ENCODE measurements at places on chromosomes 3 and 15.

GRCh38 chr3:141561426-141562034, 74.7 kb downstream of the RASA2 start:
- DNase-seq = peak; percentile 13

DNA sequence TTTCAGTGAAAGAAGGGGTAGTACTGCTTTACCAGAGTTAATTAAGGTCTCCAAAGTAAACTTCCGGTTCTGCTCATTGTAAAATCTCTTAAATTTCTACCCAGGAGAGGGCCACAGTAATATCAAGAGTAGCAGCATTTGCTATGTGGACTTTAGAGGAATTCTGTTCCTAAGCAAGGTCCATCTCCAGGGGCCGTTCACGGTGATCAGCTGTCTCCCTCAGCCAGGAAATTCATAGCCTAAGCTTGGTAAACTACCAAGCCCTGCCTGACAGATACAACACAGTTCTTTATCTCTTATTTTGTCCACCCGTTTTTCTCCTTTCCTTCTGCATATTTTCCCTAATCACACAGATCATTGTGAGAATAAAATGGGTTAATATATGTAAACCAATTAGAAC, 2.3 kb downstream of the DUT start:
- no peak for DNase-seq

DNA sequence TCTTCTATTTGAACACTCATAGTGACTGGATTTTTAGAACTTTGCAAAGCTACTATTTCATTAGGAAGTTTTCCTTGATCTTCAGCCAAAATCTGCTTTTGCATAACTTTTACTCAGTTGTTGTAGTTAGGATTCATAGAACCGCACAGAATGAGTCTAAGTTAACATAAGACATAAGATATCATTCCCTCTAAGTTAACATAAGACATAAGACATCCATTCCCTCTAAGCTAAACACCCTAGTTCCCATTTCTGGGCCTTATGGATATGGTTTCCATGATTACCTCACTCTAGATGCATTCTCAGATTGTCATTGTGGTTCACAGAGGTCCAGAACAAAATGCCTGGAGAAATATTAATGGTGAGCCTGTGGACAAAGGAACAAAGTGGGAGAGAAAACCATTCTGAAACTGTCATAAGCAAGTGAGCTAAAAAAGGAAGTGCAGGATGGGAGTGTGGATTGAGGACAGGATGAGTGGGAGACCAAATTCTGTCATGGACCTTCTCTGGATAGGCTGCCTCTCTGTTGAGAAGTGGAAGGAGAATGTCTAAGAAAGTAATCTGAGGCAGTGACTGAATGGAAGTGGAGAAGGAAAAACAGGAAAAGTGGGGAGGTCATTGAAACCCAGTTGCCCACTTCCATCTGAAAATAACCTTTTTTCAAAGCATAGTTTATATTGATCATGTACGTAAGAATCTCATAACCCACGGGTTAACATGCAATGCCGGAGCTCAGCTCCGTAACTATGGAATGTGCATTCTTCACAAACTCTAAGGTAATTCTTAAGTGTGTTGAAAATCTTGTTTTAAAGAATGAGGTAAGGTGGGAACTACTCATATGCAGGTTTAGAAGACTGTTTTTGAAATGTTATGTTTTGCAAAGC, 37.4 kb upstream of the SECISBP2L start:
- DNase-seq = no peak

DNA sequence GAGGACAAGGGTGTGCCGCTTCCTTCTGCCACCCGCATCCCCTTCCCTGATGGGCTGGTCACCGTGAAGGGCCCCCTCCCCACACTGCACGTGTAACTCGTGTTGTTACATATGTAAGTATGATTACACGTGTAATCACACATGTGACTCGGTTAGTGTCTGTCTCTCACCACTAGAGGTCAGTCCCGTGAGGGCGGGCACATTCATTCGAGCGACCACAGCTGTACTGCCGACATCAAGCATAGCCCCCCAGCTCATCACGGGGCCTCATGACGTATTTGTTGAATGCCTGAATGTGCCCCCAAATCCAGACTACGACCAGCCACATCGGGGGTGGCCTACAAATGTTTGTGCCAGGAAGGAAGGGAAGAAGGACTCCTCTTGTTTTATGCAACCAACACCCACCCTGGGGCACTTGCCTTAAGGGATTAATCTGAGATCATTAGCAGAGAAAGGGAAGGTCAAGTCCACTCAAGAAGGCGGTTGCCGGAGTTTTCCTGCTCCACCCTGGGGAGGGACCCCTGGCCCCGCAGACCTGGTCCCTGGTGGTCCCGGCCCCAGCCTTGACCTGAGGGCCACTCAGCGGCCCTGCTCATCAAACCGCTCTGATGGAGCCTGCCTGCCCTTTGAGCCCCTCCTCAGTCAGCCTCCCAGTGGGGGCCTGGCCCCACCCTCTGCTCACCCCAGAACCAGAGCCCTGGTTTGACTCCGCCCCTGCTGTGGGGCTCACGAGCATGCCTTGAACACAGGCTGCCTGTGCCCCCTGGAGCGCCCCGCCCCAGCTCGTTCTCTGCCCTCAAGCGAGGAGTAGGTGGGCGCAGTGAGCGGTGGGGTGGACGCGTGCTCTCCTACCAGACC, 52.8 kb downstream of the RGMA start:
- DNase-seq = peak; percentile 82

Data from urothelium cell line (cell line).